ENCODE measurements at places on chromosomes 6 and 20.

- no peak for DNase-seq
These were observed 3.4 kb downstream of the NKX2-4 start for GRCh38 chr20:21393816-21394519.

DNA sequence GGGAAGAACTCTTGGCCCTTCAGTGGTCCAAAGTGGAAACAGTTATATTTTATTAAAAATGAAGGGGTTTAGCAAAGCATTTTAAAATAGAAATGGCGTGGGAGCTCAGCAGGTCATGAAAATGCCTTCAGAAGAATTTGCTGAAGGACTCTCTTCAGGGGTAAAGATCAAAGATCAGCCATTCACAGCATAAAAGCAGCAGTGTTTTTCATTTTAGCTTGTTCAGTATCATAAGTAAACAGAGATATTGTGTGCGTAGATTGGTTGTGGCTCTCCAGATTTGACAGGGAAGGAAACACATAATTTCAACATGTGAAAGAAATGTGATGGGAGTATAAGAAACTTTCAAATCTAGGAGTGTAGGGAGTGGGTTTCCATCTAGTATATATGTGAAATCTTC lies 519.2 kb upstream of the MAP3K7 start:
- no peak for DNase-seq

DNA sequence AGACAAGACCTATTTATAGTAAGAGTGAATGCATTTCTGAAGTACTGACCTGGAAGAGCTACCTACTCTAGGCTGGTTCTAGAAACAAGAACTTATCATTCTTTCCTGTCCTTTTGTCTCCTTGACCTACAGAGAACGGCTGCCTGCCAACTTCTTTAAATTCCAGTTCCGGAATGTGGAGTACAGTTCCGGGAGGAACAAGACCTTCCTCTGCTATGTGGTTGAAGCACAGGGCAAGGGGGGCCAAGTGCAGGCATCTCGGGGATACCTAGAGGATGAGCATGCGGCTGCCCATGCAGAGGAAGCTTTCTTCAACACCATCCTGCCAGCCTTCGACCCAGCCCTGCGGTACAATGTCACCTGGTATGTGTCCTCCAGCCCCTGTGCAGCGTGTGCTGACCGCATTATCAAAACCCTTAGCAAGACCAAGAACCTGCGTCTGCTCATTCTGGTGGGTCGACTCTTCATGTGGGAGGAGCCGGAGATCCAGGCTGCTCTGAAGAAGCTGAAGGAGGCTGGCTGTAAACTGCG lies 8.3 kb downstream of the APOBEC2 start:
- no peak for DNase-seq

DNA sequence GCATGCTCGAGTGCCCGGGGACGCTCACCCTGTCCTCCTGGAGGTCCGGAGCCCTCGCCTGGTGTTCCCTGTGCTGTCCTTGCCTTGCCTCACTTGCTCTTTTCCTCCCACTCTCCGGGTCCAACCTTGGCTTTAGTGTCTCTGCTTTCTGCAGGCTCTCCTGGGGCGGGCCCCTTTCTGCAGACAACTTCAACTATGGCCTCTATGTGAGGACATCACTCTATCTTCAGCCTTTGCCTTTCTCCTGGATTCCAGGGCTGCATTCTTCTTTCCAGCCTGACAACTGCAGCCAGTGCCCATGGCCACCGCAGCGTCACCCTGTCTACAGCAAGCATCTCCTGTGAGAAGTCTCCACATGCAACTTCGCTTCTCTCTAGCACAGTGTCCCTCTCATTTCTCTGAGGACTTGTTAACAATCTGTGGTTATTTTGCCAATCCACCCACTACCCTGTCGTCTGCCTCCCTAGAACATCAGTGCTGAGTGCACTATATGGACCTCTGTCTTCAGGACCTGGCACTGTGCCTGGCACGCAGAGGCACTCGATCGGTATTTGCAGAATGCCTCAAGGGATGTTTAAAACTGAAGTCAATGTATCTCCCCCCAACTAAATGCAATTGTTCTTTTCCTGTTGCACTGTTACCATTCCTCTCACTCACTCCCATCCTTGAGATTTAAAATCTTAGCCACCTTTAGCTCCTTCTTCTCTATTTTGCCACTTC lies 35.9 kb downstream of the FOXC1 start:
- peak; percentile 16 for DNase-seq

GRCh38 chr20:42352096-42352495 lies 733.9 kb upstream of the CHD6 start:
- DNase-seq: no peak

GRCh38 chr20:62377615-62378178 lies 9.2 kb upstream of the RPS21 start:
- no peak for DNase-seq
